Type B pancreatic cell (in vitro differentiated cells): ENCODE measurements at places on chromosomes 16 and 17. TPM values are rescaled to one million over a fixed set of nuclear protein-coding genes. Genes with fewer than 3 reads are reported as not detected.

GRCh38 chr16:62100651-62101050, 64.4 kb upstream of the CDH8 start:
- no peak for DNase-seq

GPRC5C gene
- total RNA-seq: 52.0 and 64.3 TPM in 2 replicates

GRCh38 chr17:30395398-30396022, 16.8 kb downstream of the CPD start:
- no peak for DNase-seq

SLC12A3 gene
- 0.31 and 4.2 TPM in 2 replicates for total RNA-seq
